ENCODE measurements at places on chromosomes 16 and 17. TPM values are rescaled to one million over a fixed set of nuclear protein-coding genes. Genes with fewer than 3 reads are reported as not detected.
A peak's percentile ranks its signal among the peaks of the same experiment; 100 is the strongest.

The SCNN1B gene
- total RNA-seq, result not detected

The TPSD1 gene
- total RNA-seq, result not detected

The RNPS1 gene
- 209 TPM for total RNA-seq

The MYL11 gene
- not detected for total RNA-seq

The TLE7 gene
- not detected for total RNA-seq

- H3K4me3 ChIP-seq, result no peak overlapping the region
- no peaks in the 10 kb centered on the region for H3K27me3 ChIP-seq
- DNase-seq, result no peak
These were observed 152.4 kb downstream of the ABCC12 start for GRCh38 chr16:48003206-48003907.

GRCh38 chr16:81006211-81006812 is 373 bp downstream of the CMC2 start:
- peaks cover 19% of the 10 kb centered on the region for H3K4me1 ChIP-seq
- H3K27ac ChIP-seq, result peak overlapping the region; percentile 100
- no peak for DNase-seq
- H3K36me3 ChIP-seq, result no peaks in the 10 kb centered on the region
- peak overlapping the region; percentile 88 for H3K4me3 ChIP-seq

- DNase-seq, result no peak
- H3K36me3 ChIP-seq, result no peaks in the 10 kb centered on the region
These were observed 24.4 kb downstream of the CNTROB start for GRCh38 chr17:7956228-7956965.

DNA sequence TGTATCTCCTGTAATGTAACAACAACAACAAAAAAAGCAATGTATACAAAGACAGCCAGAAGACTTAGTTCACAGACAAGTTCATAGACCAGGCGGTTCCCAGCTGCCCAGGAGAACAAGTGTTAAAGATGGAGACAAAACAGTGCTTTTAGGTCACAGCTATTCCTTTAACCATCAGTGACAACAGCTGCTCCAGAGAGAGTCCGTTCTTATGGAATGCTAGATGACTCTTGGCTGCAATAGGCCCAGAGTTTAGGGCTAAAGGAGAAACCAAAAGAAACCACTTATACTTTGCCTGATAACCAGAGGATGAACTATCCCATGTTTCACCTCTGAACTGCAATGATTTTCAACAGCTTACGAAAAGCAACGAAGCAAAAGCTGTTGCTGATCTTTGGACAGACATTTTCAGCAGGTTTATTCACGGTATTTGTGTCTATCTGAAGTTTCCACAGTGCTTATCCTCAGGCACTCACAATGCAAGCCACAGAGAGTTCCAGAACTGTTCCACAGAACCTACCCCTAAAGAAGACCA is 6.0 kb downstream of the ZCCHC14 start:
- no peaks in the 10 kb centered on the region for H3K27me3 ChIP-seq
- H3K4me1 ChIP-seq, result peaks cover 37% of the 10 kb centered on the region
- no peak overlapping the region for H3K4me3 ChIP-seq
- DNase-seq, result no peak
- no peaks in the 10 kb centered on the region for H3K36me3 ChIP-seq

DNA sequence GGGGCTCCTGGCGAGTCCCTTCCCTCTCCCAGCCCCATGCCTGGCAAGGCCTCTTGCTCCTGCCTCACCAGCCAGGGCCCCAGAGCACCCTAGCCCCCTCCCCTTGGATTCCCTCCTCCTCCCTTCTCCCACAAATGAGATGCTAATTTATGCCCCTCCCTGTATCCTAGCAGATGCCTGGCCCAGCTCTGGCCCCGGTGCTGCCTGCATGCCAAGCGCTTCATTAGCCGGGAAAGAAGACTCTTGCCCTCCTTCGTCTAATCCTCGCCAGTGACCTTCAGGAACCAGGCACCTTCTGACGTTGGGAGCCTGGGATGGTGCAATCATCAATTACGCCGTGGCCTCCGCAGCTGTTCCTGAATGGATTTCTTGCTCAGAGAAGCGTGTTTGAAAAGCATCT is 127.8 kb downstream of the SDK2 start:
- H3K27ac ChIP-seq, result no peak overlapping the region
- H3K27me3 ChIP-seq, result peaks cover 12% of the 10 kb centered on the region
- H3K4me3 ChIP-seq, result no peak overlapping the region
- H3K4me1 ChIP-seq, result no peaks in the 10 kb centered on the region

DNA sequence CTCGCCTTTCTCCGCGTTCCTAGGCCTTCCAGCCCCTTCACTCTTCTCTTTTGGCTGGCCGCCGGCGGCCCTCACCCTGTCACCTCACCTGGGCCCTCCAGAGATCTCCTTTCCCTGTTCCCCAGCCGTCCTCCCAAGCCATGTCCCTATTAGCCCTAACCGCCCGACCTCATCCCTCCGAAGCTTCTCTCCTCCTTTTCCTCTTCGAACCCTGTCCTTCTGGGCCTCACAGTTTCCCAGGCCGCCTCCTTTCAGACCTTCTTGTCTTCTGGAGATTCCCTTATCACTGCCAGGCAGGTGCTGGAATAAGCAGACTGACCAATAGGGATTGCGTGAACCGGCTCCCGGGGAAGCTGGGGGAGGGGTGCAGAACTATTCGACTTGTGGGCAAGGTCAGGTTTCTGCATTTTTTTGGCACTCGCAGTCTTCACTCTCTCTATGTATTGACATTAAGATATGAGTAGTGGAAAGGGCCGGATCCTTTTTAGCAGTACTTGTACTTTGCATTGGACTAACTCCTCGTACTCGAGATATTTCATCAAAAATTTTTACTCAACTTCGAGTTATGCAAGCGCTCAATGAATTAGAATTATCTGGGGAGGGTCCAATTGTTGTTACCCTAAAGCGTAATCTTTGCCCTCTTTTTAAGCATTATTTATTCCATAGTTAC is 690 bp downstream of the RHOT1 start:
- no peaks in the 10 kb centered on the region for H3K36me3 ChIP-seq
- no peaks in the 10 kb centered on the region for H3K27me3 ChIP-seq
- H3K27ac ChIP-seq, result peak overlapping the region; percentile 79
- peak; percentile 70 for DNase-seq
- peaks cover 14% of the 10 kb centered on the region for H3K4me1 ChIP-seq

DNA sequence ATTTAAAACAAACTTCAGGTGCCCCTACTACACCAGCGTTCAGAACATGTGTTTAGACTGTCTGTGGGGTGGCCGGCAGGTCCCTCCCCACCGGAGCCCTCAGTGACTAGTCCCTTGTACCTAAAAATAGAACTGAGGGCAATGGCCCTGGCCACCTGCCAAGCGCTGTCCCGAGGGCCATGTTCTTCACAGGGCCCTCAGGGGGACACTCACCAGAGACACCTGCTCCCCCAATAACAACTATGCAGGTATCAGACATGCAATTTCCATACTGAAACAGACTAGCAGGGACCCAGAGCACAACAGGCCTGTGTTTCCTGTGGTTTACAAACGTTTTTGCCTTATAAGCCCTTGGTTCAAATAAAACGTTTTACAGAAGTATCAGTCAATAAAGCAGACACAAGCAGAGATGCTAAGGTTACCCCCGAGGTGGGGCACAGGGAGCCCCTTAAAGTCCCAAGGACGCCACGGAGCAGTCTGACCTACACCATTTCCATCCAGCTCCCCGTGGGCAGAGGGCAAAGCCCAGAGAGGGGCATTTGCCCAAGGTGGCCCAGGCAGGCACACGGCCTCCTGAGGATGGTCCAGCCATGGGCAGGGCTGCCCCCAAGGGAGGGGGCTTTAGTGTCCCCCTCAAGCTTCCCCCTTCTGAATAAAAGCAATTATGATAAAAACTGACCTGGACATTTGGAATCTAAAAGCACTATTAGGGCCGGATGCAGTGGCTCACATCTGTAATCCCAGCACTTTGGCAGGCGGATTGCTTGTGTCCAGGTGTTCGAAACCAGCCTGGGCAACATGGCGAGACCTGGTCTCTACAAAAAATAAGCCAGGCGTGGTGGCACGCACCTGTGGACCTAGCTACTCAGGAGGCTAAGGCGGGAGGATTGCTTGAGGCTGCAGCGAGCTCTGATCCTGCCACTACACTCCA is 896 bp upstream of the MYLK3 start:
- no peak overlapping the region for H3K4me3 ChIP-seq
- H3K27me3 ChIP-seq, result no peaks in the 10 kb centered on the region
- no peaks in the 10 kb centered on the region for H3K4me1 ChIP-seq
- H3K36me3 ChIP-seq, result no peaks in the 10 kb centered on the region
- no peak for DNase-seq

GRCh38 chr17:71055128-71055527 is 885.8 kb downstream of the KCNJ2 start:
- no peaks in the 10 kb centered on the region for H3K36me3 ChIP-seq
- peak overlapping the region; percentile 22 for H3K27ac ChIP-seq
- no peaks in the 10 kb centered on the region for H3K27me3 ChIP-seq
- peak; percentile 92 for DNase-seq

- H3K27ac ChIP-seq, result peak overlapping the region; percentile 99
- H3K4me1 ChIP-seq, result peaks cover 43% of the 10 kb centered on the region
- no peaks in the 10 kb centered on the region for H3K27me3 ChIP-seq
- H3K36me3 ChIP-seq, result peaks cover 12% of the 10 kb centered on the region
These were observed 1.4 kb upstream of the SPHK1 start for GRCh38 chr17:76382803-76383545.

DNA sequence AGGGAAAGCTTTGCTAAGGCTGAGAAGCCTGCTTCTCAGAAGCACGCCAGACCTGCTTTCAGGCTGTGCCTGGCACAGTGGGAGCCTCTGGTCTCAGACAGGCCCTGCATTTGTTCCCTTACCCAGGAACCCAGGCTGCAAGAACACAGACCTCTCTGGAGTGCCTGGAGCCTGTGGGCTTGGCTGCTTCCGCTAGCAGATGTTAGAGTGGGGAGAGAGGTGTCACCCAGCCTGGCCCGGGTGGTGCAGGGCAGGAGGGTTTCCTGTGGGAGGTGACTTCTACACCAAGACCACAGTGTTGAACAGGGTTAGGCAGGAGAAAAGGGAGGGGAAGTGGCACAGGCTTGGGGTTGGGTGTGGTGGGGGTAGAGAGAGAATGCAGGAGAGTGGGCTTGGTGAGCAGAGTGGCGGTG is 35.8 kb upstream of the ADGRG1 start:
- no peak for DNase-seq
- no peaks in the 10 kb centered on the region for H3K36me3 ChIP-seq
- no peak overlapping the region for H3K27ac ChIP-seq
- no peaks in the 10 kb centered on the region for H3K27me3 ChIP-seq
- H3K4me1 ChIP-seq, result peaks cover 19% of the 10 kb centered on the region

Measured in astrocyte (in vitro differentiated cells and primary cell).